ENCODE measurements at places on chromosomes 16 and 17.

GRCh38 chr16:12062343-12063003, 85.9 kb downstream of the SNX29 start:
- no peak for DNase-seq

GRCh38 chr16:3187798-3188674, at the start of gene OR1F1:
Gene OR1F1 (plus strand): TSS chr16:3188204.
- DNase-seq, result peak; percentile 47

DNA sequence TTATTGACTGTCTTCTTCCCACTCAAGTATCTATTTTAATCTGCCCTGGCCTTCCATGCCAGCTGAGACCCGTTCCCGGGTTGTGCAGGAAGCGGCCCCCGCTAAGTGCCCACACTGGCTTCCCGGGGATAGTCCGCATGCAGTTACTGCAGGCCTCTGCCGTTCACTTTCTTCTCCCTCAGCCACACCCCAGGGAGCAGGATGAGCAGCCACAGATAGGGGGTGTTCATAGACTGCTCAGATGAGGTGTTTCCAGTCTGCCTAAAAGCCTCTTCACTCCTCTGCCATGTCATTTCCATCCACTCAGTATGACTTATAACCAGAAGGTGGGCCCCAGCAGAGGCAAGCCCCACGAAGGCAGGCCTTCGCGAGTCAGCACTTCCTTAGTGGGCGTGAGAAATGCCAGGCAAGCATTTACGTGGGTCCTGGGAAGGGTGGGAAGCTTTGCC, 7.7 kb downstream of the MED9 start:
- DNase-seq, result no peak

GRCh38 chr17:47852113-47852949, 1.4 kb upstream of the SP6 start:
- no peak for DNase-seq

DNA sequence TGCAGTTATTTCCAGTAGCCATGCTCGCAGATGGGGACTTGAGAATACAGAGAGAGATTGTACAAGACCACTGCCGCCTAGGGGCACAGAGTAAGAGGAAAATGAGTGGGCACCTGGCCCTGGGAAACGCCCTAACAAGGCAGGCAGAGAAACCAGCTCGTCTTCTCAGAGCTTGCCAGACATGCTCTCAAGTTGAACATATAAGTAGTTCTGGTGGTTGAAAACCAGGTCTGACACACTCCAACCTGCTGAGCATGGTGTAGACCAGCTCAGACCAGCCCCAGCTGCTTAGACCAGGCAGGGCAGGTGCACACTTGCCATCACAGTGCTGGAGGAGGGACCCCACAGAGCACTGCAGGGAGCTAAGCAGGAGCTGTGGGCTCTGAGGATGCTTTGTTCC, 250.5 kb downstream of the CPPED1 start:
- DNase-seq, result no peak

GRCh38 chr17:46178550-46179214, 14.5 kb downstream of the KANSL1 start:
- DNase-seq, result no peak

DNA sequence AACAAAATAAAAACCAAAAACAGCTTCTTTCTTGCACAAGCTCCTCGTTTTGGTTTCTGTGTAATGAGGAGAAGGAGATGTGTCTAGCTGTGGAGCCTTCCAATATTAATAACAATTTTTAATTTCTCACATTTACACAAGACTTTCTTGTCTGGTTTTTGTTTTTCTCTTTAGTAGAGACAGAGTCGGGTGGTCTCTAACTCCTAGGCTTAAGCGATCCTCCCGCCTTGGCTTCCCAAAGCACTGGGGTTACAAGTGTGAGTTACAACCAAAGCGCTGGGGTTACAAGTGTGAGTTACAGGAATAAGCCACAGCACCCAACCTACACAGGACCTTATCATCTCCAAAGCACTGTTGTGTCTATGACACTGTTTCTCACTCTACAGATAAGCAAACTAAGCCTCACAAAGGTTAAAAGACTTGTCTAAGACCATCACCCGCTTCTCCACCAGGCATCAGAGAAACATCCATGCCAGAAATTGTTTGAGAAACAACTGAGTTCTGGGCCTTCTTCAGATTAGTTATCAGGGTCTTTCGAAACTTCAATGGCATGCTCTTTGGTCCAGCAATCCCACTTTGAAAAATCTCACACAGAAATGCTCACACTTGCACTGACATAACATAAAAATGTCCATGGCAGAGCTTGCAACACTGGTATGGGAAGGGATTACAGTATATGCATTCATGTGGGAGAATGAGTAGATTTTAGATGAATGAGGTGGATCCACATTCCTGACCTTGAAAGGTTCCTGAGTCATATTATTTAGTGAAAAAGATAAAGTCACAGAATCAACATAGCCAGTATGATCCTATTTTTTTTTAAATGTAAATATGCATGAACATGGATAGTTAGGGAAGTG, 3.9 kb downstream of the ABAT start:
- no peak for DNase-seq

GRCh38 chr16:728131-728889, 1.4 kb downstream of the HAGHL start:
- peak; percentile 37 for DNase-seq

DNA sequence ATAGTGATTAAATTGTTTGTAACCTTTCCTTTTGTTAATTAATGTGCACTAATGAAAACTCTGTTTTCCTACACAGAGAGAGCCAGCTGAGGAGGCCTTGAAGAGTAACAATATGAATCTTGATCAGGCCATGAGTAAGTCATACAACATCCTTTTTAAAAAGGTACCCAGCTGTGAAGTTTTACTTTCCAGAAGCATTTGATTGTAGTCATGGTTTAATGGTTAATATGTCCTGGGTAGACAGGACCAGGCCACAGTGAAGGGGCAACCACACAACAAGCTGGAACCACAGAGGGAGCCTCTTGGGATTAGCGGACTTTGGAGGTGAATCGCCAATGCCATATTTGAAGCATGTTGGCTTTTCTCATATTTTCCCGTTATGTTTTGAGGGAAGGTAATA, 55.6 kb downstream of the TMC6 start:
- DNase-seq, result no peak

- no peak for DNase-seq
Measured at GRCh38 chr17:55588446-55589242, 77.4 kb upstream of the SMIM36 start.

- DNase-seq, result no peak
Measured at GRCh38 chr16:67206838-67207248, 7.9 kb downstream of the ELMO3 start.

DNA sequence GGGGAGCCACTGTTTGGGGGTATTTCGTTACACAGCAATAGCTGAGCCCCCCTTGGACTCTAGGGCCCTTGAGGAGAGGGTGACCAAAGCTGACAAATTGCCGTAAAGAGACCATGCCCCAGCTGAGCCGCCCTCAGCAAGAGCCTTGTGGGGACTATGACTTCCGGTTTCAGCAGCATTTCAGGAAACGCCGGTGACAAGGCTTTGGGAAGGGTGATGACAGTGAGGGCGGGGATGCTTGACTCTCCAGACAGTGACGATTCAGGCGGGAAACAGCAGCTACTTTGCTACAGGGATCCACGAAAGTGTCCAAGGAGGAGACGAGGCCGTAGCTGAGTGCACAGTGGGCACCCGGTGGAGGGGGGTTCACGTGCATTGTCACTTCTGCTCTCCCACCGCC, 360.8 kb downstream of the C16orf95 start:
- DNase-seq, result no peak

Data from stimulated activated CD4-positive, alpha-beta T cell treated with anti-CD3 and anti-CD28 coated beads, Interleukin-15, amount 100 ng/mL, for 1 hour (primary cell).